Stimulated activated naive CD4-positive, alpha-beta T cell treated with Interleukin-2 at 50 U/mL for 16 hours (primary cell): ENCODE measurements at places on chromosomes 11 and 22.

- no peak for DNase-seq
These were observed 10.9 kb upstream of the APOBEC3B start for GRCh38 chr22:38971202-38971601.

DNA sequence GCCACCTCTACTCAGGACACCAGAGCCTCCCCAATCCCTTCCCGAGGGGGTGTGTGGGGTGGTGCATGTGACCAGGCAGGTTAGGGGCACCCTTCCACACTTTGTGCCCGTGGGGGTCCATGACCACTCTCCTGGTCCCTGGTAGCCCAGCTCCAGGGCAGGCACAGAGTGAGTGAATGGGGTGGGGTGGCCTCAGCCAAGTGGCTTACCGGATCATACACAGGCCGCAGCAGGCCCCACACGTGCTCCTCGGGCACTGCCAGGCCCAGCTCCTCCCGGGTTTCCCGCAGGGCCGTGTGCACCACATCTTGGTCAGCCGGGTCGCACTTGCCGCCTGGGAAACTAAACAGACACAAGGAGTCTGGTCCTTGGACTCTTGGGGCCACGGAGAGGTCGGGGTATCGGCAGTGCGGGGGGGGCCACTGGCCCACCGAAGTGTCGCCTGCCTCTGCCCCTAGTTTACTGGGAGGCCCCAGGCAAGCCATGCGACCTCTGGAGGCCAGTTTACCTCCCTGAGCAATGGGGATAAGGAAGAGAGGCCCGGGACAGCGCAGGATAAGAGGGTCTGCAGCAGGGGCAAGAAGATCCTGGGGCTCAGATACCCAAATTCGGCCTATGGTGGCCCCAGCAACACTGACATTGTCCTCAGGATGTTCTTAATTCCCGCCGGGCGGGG, 889 bp downstream of the NUDT8 start:
- no peak for DNase-seq

GRCh38 chr11:126336671-126337101, 18.8 kb upstream of the ST3GAL4 start:
- no peak for DNase-seq

GRCh38 chr11:71138737-71139425, 113.5 kb downstream of the SHANK2 start:
- DNase-seq, result no peak

- no peak for DNase-seq
These were observed 8.5 kb downstream of the AMOTL1 start for GRCh38 chr11:94776351-94777321.

DNA sequence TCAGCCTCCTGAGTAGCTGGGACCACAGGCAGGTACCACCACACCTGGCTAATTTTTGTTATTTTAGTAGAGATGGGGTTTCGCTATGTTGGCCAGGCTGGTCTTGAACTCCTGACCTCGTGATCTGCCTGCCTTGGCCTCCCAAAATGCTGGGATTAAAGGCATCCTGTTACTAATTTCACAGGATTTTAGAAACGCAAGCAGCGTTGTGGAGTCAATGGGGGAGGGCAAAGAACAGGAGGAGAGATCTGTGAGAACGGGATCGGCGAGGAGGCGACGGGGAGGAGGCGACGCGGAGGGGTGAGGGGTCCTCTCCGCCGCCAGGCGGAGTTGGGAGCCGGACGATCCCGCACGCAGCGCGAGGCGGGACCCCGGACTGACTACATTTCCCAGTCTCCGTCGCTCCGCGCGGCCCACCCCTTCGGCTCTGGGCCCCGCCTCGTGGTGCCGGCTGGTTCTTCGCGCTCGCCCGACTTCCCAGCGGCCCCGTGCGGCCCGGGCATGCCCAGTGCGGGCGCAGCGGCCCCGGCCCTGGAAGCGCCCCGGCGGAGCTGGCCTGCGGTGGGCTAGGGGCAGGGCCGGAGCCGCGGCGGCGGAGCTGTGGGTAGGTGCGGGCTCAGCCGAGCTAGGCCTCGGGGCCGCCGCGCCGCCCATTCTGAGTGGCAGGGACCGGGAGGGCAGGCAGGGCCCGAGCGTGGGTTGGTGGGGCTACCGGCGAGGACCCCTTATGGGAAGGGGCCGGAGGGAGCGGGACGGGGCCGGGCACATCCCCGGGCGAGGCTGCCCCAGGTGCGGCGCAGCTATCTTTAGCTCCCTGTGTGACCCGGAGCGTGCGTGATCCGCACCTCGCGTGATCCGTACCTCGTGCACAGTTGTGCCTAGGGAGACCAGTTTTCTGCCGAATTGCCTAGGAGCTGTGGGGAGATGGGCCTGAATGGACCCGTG, at the start of gene EI24:
TSS of gene EI24 (plus strand) at position 508 of the 945 bp plus-strand sequence. CDS start 3,051 bp downstream, outside the sequence.
- DNase-seq, result peak; percentile 89
